ENCODE measurements at places on chromosomes 12 and 14. TPM values are rescaled to one million over a fixed set of nuclear protein-coding genes. Genes with fewer than 3 reads are reported as not detected.

- no peak for DNase-seq
These were observed 493 bp downstream of the HOXC5 start for GRCh38 chr12:54033106-54033979.

- no peak for DNase-seq
These were observed 6.1 kb downstream of the SOS2 start for GRCh38 chr14:50225067-50225973.

The STXBP6 gene
- not detected for total RNA-seq

DNA sequence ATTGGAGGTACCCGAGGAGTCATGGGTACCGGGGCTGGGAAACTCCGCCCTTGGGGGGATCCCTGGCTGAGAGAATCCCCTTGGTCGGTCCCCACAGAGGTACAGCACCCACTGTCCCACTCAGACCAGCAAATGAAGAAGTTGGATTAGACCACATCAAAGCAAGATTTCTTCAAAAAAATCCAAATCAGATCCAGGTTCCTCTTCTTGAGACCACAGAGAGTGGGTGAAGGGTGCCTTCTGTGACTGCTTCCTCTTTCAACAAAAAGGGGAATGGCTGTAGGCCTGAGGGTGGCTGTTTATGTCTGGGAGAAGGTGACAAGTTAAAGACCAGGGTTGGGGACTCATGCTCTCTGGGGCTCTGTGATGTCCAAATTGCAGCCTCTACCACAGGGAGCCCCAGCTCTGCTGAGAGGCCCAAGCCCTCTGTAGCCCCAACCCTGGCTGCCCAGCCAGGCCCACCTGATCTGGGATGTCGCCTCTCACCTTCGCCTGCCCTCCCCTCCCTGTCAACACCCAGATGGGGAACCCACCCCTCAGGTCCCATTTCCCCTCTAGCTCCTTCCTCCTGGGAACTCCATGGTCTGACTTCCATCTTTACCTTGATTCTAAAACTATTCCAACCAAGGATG is 50.9 kb downstream of the ZFP36L1 start:
- no peak for DNase-seq

- DNase-seq, result no peak
These were observed 52.3 kb downstream of the SYNE3 start for GRCh38 chr14:95464103-95464502.

The TSPAN19 gene
- total RNA-seq, result not detected

DNA sequence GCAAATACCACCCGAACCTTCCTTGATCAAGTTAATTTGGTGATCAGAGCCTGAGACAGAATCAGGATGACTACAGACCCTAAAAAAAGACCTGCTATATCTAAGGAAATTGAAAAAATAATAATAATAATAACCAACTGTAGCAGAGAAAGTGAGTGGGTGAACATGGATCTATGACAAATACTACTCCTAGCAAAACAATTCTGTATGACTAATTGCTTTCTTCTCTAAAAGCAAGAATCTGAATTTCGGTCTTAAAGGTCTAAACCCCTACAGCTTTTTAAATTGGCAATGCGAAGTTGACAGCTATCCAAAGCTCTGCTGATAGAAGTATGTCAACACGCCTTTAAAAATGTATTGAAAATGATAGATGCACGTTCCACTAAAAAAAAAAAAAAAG is 102.2 kb downstream of the PRKAB1 start:
- no peak for DNase-seq

The PLCZ1 gene
- not detected for total RNA-seq

GRCh38 chr12:6613015-6613775 is 6.0 kb upstream of the CHD4 start:
- DNase-seq, result peak; percentile 31

GRCh38 chr12:25992026-25992782 is 33.7 kb downstream of the RASSF8 start:
- DNase-seq, result no peak

The GARIN6 gene
- not detected for total RNA-seq

The FAM222A gene
- 0.53 TPM for total RNA-seq

The CLEC2B gene
- total RNA-seq, result 25.8 TPM

The TEX22 gene
- 1.4 TPM for total RNA-seq

DNA sequence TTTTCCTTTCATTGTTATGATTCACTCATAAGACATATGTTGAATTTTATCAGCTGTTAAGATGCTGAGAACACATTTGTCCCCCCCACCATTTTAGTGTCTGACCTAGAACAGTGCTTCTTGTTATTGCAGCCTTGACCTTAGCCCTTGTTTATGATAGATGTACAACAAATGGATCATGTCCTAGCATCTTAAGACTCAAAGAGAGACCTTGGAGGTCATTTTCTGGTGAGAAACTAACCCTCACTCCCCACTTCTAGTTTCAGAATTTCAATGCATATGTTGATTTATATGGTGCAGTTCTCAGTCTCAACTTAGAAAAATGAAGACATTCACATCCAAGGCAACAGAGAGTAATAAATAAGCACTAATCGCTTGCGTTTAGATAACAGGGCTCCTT is 391.2 kb downstream of the AEBP2 start:
- DNase-seq, result no peak

DNA sequence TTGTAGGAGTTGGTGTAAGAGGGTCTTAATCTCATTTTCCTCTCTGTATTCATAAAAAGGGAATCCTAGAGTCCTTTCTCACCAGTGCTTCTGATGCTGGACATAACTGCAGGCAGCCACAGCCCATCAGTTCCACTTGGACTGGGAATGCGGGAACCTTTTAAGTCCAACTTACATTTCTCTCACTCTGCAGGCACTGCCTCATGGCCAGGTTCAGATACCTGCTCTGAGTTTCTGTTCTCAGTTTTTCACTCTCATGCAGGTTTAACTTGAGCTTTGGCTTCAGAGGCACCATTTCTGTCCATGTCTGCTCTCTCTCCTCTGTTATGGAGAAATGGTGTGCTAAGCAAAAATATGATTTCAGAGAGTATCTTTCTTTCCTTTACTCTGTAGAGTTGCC is 4.2 kb downstream of the ACVR1B start:
- no peak for DNase-seq

DNA sequence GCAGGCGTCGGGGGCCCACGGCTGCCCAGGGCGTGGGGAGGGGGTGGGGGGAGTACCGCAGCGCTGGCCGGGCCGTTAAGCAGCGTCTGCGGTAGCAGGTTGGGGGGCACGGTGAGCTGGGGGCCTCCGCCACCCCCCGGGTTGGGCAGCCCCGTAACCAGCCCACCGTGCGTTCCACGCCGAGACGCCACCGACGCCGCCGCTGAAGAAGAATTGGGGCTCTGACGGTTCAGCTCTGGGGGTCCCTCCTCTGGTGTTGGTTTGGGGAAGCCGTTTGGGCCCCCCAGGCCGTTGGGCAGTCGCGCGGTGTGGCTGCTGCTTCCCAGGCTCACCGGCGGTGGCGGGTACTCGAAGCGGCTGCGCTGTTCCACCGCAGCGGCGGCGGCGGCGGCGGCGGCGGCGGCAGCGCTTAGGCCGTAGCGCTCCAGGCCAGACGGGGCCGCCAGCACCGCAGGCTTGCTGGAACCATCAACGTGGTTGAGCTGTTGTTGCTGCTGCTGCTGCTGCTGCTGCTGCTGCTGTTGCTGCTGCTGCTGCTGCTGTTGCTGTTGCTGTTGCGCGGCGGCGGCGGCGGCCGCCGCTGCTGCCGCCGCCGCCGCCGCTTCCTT is 1.5 kb downstream of the IRF2BPL start:
- DNase-seq, result peak; percentile 74

- no peak for DNase-seq
These were observed 1054.3 kb downstream of the VRK1 start for GRCh38 chr14:97851428-97851995.

- DNase-seq, result peak; percentile 21
These were observed at the start of gene SLC25A21 for GRCh38 chr14:37172024-37172869. SLC25A21 (minus strand) TSS chr14:37172606.

GRCh38 chr12:3311027-3311402 is 180.0 kb upstream of the PRMT8 start:
- peak; percentile 21 for DNase-seq

DNA sequence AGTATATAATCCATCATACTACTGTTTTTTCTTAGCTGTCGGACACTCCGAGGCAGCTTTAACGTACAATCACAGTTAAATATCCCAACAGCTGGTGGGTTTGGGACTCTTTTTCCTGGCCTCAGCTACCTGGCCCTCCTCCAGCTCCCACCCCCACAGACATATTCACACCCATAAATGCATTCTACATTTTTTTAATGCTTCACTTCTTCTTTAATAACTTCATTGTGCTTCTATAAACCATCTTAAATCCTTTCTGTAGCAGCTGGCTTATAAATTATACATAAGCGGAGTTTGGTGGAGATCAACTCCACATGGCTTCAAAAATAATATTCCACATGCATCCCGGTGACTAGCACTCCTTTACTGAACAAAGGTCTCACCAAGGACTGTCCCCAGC is 33.3 kb downstream of the TDG start:
- no peak for DNase-seq

The ACSS3 gene
- not detected for total RNA-seq

The SYT1 gene
- total RNA-seq, result not detected

The CFAP251 gene
- total RNA-seq, result 0.59 TPM

The RPL10L gene
- total RNA-seq, result not detected

- peak; percentile 37 for DNase-seq
These were observed at the start of gene MSRB3 for GRCh38 chr12:65278576-65279368. MSRB3 (plus strand) TSS chr12:65278683; CDS start chr12:65308580, 29,897 bp downstream.

- no peak for DNase-seq
These were observed 27.0 kb downstream of the SLCO1C1 start for GRCh38 chr12:20722142-20722541.

- no peak for DNase-seq
These were observed 1.8 kb upstream of the GMFB start for GRCh38 chr14:54490445-54491175.

DNA sequence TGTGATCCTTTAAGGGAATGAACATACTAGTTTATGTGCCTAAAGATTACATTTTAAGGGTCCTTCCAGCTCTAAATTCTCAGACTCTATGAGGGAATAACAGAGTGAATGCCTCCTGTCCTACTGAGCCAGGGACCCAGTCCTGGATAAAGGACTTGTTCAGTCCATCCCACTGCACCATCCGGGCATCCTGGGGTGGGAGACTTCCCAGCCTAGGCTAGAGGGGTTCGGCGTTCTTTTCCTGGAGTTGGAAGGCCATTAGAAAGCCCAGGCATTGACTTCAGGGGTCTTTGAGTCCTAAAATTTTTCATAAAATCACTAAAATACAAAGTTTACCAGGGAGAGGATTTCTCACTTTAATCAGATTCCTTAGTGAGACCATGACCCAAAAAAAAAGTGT is 127.9 kb upstream of the FKBP4 start:
- no peak for DNase-seq

DNA sequence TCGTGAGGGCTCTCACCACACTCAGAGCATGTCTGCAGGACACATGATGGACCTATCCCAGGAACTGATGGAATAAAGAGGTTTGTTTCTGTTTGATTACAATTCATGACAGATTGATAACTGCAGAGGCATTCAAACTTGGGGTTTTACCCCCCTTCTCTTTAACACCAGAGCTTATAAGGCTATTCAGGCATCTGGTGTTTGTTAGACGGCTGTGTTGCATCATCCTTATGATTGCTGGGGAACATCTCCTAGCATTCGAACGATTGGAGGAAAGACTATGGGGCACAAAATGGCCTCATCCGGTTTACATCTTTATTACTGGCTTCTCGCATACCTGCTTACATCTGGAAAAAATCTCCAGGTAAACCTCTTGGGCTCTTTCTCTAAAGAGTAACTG is 191.8 kb downstream of the MSRB3 start:
- DNase-seq, result no peak

The IL31 gene
- total RNA-seq, result 4.0 TPM

The GUCY2C gene
- total RNA-seq, result not detected

The PLXNC1 gene
- total RNA-seq, result 5.3 TPM

The ANG gene
- 1.8 TPM for total RNA-seq

- no peak for DNase-seq
These were observed 11.5 kb upstream of the WNK1 start for GRCh38 chr12:740921-741320.

DNA sequence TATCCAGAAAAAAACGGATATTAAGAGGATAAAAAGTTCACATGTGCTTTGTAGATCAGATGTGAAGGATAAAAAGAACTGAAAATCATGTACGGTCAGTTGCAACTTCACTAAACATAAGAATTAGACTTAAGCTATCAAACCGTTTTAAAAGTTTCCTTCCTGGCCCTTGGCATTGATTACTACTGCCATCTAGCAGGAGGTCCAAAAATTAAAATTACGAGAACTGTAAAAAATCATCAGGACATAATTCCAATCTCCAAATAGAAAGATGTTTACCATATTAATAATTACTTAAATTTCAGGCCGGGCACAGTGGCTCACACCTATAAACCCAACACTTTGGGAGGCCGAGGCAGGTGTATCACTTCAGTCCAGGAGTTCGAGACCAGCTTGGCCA is 7.9 kb downstream of the WDR89 start:
- no peak for DNase-seq

GRCh38 chr12:6049992-6050391 is 74.5 kb downstream of the VWF start:
- DNase-seq, result no peak

GRCh38 chr12:11875414-11875935 is 195.3 kb upstream of the BCL2L14 start:
- peak; percentile 63 for DNase-seq

The BDKRB2 gene
- not detected for total RNA-seq

GRCh38 chr14:57889245-57889644 is 23.4 kb upstream of the SLC35F4 start:
- DNase-seq, result no peak

- DNase-seq, result no peak
These were observed 4.9 kb downstream of the DDX51 start for GRCh38 chr12:132138941-132139871.

The SAMD15 gene
- 0.25 TPM for total RNA-seq

DNA sequence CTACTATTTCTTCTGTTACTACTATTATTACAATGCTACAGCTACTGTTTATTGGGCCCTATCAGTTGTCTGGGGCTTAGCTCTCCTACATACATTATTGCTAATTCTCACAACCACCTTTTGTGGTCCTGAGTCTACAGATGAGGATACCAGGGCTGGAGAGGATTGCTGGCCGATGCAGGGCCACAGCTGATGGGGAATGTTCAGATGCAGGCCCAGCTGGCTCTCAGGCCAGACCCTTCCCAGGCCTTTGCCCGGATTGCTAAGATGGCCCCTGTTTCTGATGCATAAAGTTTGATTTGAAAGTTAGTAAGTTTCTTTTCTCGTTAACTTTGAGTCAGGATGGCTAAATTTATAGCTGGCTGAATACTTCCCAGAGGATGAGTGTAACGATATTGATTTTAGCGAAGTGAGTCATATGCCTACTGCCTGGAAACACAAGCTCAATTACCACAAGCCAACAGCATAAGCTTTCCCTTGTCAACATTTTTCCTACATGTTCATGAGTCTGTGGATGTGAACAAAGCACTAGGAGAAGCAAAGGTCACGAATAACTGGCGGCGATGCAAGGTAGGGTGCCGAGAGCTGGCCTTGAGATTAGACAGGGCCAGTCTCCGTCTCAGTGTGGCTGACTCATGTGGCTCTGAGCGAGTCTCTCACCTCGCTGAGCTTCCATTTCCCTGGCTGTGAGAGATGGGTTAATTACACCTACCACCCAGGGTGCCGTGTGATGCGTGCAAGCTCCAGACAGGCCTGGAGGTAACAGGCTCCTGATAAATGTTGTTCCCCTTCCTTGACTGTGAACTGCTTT is 111.0 kb downstream of the BEGAIN start:
- no peak for DNase-seq

Data from activated CD4-positive, alpha-beta T cell treated with anti-CD3 and anti-CD28 coated beads for 36 hours (primary cell).